ENCODE measurements at places on chromosomes 1 and 21.

DNA sequence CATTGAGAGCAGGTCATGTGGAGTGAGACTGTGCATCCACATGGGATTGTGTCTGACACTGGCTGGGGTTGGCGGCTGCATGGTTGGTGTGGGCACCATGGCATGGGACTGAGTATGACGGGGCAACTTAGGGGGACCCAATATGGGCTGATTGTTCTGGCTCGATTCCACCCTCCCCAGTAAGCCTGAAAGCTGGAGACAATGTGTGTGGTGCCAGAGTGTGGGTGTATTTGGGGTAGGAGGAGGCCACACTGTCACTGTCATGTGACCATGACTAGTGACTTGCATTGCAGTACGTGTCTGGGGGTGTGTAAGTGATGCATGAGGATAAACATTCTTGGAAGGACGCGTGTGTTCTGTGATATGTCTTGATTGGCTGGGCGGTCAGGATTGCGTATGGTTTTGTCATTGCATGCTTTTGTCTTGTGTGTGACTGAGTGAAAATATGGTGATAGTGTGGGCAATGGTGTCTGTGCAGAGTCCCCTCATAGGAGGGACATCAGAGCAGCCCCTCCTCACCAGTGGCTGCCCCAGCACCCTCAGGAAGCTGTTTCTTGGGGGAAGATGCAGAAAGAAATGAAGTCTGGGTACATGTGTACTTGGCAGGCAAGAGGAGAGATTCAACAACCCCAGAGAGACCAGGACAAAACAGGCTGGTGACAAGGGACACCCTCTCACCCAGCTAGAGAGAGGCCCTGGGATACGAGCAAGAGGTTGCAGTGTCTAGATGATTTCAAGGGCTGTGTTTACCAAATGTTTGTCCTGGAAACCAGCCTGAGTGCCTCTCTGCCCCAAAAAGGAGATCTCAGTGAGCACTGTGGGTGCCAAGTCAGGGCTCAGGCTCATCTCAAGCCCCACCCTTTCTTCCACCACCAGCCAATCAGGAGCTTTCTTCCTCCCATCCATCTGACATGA lies 36.3 kb downstream of the SDC3 start:
- no peak for DNase-seq

- no peak for DNase-seq
Observed at GRCh38 chr1:167369933-167370332, 148.4 kb downstream of the CD247 start.

DNA sequence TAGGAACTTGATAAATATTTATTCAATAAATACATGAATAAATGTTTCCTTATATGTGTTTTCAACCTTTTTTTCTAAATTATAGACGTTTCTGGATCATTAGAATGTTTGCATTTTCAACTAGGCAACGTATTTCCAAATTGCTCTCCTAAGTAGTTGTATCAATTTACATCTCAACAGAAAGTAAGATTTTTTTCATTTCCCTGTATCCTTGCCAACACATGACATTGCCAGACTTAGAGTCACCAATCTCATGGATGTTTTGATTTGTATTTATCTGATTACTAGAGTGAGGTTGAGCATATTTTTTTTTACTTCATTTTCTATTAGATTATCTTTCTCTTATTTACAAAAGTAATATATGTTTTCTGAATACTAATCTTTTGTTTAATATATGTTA lies 22.2 kb upstream of the SMG7 start:
- peak; percentile 77 for DNase-seq

DNA sequence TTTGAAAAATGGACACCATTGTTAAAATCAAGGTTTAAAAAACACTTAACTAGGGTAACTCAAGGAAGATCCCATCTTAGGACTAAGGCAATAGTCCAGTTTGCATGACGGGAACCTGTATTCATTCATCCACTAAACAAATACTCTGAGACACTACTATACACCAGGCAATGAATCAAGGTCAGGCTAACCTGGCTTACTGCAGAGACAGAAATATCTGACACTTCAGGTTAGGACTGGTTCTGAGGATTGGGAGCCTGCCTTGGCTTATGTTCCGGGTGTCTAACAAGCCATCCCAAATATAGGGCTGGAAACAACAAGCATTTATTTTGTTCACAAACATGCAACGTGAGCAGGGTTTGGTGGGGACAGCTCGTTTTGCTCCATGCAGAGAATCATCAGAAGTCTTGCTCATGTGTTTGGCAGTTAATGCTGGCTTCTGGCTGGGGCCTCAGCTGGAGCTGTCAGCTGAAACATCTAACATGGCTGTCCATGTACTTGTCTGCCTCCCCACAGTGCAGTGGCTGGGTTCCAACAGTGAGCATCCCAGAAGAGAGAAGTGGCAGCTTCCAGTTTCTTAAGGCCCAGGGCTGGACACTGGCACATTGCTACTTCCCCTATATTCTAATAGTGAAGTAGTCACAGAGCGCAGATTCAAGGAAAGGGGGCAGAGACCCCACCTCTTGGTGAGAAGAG lies 37.0 kb upstream of the CAMK1G start:
- peak; percentile 96 for DNase-seq

DNA sequence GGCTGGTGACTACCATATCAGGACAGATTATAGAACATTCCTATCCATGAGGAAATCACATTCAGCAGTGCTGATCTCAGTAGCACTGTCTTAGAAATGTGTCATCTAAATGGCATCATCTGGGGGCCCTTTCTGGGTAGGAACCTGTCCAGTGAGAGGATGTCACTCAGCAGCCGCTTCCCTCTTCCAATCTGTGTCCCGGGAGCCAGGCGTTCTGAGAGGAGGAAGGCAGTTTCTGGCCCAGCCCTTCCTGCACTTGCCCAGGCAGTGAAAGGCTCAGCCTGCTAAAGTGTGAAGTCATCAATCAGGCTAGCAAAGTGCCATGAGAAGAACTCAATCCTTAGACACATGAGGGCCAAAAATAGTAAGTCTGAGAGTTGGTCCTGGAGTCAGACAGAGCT lies 25.6 kb downstream of the RAB4A start:
- DNase-seq = no peak

DNA sequence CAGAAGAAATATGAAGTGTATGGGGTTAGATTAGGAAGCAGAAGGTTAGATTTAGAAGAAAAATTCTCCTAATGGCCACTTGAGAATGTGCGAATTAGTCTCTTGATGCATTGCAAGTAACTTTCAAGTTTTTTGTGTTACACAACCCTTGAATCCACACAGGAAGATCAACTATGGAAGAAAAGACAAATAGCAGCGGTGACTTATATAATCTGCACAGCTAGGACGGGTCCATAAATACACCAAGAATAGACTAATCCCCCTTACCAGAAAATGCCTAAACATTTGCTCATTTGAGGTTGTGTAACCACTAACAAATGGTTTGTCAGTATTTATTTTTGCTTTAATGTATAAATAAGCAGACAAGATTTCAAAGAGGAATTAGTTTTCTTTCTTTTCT lies 182.6 kb downstream of the TGFB2 start:
- DNase-seq = no peak

GRCh38 chr1:7975212-7975865 lies 13.8 kb downstream of the PARK7 start:
- DNase-seq = peak; percentile 47

GRCh38 chr1:150793221-150793620 lies 14.8 kb downstream of the CTSK start:
- no peak for DNase-seq

DNA sequence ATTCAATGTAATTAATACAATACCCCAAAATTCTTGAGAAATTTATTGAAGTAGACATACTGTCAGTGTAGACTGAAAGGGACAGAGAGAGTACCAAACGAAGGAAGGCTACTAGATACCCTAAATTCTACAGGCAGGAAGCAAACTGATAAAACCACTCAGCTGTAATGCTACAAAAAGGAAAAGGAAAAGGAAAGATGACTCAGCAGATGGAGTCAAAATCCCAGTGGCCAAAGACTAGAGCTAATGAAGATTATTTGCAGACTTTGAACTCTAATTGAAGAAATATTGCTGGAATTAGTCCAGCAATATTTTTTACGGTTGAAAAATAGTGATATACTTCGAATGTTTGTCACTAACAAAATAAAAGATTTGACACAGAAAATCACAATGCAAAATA lies 671.9 kb downstream of the BRINP3 start:
- no peak for DNase-seq

DNA sequence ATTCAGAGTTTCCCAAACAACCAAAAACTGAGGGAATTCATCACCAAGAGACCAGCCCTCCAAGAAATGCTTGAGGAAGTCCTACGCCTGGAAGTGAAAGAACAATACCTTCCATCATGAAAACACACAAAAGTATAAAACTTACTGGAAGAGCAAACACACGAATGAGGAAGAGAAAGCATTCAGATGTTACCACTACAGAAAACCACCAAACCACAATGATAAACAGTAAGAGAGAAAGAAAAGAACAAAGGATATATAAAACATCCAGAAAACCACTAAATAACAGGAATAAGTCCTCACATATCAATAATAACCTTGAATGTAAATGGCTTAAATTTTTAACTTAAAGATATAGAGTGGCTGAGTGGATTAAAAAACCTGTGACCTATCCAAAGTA lies 58.5 kb upstream of the BCL10 start:
- no peak for DNase-seq

- no peak for DNase-seq
Observed at GRCh38 chr1:4526747-4527146, 127.7 kb upstream of the AJAP1 start.

DNA sequence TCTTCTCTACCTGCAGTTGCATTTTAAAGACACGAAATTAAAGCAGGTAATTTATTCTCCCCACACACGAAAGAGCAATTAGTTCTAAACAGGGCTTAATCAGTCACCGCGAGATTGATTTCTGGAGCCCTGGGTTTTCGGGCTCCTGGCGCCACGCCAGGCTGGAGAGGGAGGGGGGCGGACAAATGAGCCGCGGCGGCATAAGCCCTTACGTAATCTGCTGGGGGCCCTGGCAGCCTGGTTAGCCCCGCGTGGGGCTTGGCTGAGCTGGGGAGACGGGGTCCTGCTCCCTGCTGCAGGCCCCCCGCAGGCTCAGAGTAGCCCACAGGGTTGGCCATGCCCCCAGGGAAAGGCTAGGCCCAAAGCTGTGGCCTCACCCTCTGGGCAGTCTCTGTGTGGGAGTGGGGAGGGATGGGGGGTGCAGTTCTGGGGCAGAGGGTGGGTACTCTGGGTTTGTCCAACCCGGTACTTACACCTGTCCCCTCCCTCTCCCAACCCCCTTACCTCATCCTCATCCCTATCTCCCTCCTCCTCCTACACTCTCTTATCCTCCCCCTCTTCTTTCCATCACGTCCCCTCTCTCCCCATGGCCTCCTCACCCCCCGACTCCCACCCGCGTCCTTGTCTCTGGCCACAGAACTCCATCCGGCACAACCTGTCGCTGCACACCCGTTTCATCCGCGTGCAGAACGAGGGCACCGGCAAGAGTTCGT lies 19.9 kb downstream of the FOXO6 start:
- DNase-seq = peak; percentile 75

DNA sequence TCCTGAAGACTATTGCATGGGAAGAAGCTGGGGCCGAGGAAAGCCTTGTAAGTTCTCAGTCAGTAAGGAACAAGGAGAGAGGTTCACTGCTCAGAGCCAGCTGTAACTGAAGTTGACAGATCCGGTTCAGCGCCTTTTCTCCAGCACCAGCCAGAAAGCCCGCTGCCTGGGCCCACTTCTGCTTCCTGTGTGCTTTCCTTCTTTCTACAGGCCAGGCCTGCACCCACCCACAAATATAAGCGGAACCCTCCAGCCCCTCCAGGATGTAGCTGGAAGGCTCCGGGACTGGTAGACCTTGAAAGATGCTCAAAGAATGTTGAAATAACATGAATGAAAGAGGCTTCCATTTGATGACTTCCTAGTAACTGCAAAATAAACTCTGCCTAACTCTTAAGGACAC lies 38.8 kb downstream of the PARP1 start:
- no peak for DNase-seq

GRCh38 chr1:53521924-53522552 lies 62.8 kb downstream of the DMRTB1 start:
- peak; percentile 75 for DNase-seq

Data from lung (tissue), 17 donors.